ENCODE measurements at places on chromosomes 5 and 9.
A peak's percentile ranks its signal among the peaks of the same experiment; 100 is the strongest.

DNA sequence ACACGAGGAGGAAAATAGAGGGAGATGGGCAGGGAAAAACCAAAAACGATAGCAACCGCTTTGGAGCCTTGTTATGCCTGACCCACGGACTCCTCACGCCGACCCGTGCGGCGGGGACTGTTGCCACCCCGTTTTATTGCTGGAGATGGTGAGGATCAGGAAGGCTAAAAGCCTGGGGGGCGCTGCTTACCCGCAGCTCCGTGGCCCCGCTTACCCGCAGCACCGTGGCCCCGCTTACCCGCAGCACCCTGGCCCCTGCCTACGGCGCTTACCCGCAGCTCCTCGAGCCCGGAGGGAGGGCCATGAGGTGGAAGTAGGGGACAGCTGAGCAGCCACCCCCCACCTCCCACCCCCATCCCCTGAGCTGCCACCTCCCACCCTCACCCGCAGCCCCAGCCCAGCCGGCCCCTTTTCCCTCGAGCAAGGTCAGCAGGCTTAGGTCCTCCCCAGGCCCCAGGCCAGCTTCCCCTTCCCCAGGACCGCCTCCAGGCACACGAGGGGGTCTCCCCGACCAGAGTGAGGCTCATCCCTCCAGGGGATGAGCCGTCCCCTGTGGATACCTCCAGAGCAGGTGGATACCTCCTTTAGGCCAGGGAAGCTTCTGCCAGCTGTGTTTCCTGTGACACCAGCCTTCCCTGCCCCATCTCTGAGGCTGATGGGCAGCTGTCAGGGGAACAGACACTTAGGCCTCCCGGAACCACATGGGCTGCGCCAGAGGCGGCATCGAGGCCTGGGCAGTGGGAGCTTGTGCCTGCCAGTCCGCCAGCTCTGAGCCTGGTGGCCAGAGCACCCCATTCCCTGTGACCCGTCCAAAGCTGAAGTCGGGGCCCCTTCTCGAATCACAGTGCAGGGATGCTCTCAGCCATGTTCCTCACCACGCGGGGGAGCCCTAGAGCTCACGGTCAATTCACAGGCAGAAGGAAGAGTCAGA, 92.3 kb downstream of the LMX1B start:
- no peak for DNase-seq

GRCh38 chr5:125286271-125286670, 539.8 kb upstream of the ZNF608 start:
- no peak for DNase-seq

GRCh38 chr5:56900395-56900794, 9.0 kb upstream of the SETD9 start:
- no peak for DNase-seq

DNA sequence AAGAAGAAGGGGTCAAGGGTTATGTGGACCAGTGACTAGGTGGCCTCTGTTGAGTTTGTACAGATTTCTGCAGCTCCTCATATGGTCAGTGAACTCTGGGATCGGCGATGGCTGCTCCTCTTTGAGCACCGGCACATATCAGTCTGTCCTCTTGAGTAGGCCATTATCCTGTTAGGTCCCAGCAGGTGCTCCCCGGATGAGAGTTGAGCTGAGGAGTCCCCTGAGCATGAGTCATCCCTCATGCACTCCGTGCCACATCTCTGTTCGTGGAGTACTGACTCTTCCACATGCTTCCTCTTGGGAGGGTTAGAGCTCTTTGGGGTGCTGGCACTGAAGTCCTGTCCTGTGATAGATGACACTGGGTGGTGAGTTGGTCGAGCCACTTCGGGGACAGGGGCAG, 143.7 kb downstream of the PTTG1 start:
- no peak for DNase-seq

GRCh38 chr5:72216756-72217155, 103.3 kb downstream of the MRPS27 start:
- no peak for DNase-seq

- no peak for DNase-seq
Measured at GRCh38 chr5:155025895-155026294, 12.3 kb downstream of the KIF4B start.

- no peak for DNase-seq
Measured at GRCh38 chr9:91348191-91348807, 13.4 kb downstream of the AUH start.

- DNase-seq = peak; percentile 62
Measured at GRCh38 chr9:104091116-104091515, 3.0 kb upstream of the SMC2 start.

GRCh38 chr9:92641092-92641809, 28.7 kb downstream of the IPPK start:
- no peak for DNase-seq

DNA sequence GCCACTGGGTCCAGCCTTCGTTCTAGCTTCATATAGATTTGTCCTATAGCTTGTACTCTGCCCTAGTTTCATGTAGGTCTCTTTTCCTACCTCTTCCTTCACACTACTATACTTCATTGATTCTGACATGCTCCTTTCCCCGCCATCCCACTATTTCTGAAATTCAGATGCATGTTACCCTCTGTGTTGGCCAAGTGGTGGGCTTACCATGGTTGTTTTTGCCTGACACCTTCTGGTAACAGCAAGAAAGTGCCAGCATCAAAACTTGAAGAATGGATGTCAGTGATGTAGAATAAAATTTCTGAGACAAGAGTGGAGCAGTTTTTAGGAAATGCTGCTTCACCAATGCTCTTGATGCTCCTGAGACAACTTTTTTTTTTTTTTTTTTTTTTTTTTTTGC, 19.5 kb upstream of the SERINC5 start:
- no peak for DNase-seq

GRCh38 chr5:10310066-10310779, 2.5 kb upstream of the CMBL start:
- DNase-seq = no peak

GRCh38 chr9:125574126-125574877, 132.7 kb downstream of the MAPKAP1 start:
- DNase-seq = no peak

DNA sequence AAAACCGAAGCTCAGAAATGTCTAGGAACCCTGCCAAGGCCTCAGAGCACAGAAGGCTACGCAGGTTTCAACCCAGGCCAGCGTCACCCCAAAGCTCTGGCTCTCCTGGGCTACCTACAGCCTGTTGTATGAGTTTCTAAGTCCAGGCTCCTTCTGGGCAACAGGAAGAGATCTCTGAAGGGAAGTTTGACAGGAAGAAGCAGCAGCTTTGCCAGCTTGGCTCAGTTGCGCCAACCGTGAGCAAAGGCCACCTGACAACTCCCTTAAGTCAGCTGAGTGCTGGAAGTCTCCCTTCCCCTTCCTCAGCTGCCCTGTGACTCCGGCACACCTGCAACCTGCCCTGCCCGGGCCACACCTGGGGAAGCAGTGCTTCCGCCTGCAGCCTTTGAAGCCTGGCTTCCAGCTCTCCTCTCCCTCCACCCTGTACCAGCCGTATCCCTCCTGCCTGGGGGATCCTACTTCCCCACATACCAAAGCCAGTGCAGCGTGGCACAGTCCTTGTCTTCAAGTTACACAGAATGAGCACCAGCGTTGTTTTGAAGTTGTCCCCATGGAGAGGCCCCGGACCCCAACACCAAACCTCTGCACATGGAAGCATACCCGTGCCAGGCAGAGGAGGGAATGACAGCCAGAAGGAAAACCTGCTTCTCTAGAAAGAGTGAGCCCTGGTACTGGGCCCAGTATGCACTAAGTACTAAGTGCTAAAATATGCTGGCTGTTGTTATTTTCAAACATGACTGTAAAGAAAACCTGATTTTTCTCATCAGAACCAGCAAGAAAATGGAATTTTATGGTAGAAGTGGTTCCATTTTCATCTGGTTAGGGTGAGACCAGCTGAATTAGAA, 36.5 kb downstream of the SHB start:
- DNase-seq = no peak

- no peak for DNase-seq
Measured at GRCh38 chr5:6393596-6394194, 15.3 kb upstream of the MED10 start.

DNA sequence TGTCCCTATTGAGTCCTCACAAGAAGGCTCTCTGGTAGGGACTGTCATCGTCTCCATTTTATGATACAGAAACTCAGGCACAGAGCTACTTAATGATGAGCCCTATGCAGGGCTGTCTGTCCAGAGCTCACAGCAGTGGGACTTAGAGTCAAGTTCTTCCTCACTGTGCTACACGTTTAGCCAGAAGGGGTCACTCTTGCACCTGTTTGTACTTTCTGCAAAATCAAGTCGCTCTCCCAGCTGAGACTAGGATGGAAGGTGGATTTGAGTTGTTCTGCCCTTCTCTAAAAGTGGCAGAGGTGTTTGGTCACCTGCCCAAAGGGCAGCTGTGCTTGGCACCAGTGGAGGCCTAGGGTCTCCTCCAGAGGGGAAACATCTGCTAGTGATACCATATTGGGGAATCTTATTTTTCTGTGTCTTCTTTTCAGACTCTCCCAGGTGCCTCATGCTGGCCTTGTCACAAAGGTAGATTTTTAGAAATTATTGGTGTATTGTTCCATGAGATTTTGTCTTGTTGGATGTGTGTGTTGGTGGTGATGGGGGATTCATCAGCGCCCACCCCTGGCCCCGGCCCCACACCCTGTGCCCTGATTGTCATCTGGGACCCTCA, 104.2 kb downstream of the PPARGC1B start:
- peak; percentile 54 for DNase-seq

DNA sequence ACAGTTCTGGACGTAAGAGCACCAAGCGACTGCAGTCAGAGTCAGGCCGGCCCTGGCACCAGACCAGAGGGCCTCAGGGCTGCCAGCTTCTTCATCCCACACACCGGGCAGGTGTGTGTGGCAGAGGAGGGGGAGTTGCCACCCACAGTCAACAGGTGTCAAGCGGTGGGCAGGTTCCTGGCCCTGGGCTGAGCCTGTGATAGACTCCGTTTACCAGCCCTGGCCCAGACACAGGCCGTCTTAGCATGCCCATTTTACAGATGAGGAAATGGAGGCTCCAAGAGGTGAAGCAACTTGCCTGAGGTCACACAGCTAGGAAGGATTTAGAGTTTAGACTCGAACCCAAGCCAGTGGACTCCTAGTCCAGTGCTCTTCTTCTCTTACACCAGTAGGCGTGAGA, 71.8 kb downstream of the HMCN2 start:
- DNase-seq = no peak

DNA sequence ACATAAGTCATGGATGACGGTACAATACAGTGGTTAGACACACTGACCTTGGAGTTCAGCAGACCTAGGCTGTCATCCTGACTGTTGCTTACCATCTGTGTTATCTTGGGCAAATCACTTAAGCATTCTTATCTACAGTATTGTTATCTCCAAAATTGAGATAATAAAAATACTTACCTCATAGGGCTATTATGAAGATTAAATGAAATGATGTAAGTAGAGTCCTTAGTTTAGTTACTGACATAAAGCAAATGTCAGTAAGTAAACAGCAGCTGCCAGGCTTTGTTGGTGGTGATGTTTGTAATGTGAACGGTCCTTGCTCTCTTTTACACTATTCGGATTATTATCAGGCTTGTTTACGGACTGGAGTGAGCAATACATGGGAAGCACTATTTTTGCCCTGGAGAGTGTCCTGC, 107.3 kb upstream of the DPYSL3 start:
- DNase-seq = peak; percentile 37

DNA sequence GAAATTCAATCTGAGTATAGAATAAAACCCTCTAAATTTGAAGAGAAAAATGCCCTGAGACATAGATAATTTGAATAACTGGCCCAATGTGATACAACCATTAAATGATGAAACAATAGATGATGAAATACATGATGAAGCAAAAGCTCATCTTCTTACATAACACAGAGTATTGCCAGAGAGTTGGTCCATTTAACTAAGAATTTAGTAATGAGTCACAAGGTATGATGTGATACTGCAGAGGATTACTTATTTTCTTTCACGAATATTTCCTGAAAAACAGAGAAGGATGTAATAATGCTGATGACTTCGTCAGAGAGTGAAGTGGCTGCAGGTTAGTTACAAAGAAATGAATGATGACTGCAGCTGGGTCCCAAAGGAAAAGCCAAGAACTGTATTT, 379.3 kb downstream of the CDH12 start:
- DNase-seq = no peak

- no peak for DNase-seq
Measured at GRCh38 chr9:99885747-99886146, 20.7 kb upstream of the STX17 start.

GRCh38 chr5:133607451-133607850, 4.9 kb downstream of the FSTL4 start:
- DNase-seq = no peak

Measured in NCI-H774 (cell line).